ENCODE measurements at places on chromosomes 7 and 10.

- H3K4me1 ChIP-seq, result no peaks in the 10 kb centered on the region
- no peaks in the 10 kb centered on the region for H3K36me3 ChIP-seq
- DNase-seq, result no peak
- no peak overlapping the region for H3K27ac ChIP-seq
- H3K27me3 ChIP-seq, result no peaks in the 10 kb centered on the region
Observed at GRCh38 chr7:102066476-102066875, 220.2 kb upstream of the SH2B2 start.

DNA sequence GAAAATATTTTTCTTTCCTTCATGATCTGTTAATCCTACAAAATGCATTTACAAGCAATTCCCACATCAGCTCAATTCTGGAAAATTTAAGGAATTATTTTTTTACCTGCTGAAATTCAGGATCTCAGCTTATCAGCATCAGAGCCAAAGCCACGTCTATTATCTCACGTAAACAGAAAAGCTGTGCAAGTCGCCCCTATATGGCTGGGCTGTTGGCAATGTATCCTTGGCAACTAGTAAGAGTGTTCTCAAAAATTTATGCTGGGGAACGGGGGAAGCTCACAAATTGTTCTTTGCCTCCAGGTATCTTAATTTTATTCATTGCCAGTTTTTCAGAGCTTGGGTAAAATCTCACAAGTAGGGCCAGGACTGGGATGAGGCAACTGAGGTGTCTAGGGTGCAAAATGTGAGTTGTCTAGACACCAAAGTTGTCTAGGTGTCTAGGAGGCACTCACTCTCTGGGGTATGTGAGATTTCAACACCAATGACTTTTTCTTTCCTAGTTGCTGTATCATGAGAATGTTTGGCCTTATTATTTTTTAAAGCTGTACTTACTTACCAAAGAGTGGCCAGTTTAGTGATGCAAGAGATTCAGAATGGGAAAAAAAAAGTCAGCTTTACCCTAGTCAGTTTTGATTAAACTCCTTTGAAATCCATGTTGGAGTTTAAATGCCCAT, 5.1 kb downstream of the GSTO2 start:
- no peaks in the 10 kb centered on the region for H3K36me3 ChIP-seq
- H3K27me3 ChIP-seq, result no peaks in the 10 kb centered on the region
- DNase-seq, result no peak
- H3K4me3 ChIP-seq, result no peak overlapping the region
- no peak overlapping the region for H3K27ac ChIP-seq
- H3K4me1 ChIP-seq, result peaks cover 20% of the 10 kb centered on the region

GRCh38 chr10:8981277-8981676, 926.8 kb downstream of the GATA3 start:
- H3K4me1 ChIP-seq, result no peaks in the 10 kb centered on the region
- H3K27ac ChIP-seq, result no peak overlapping the region
- no peak overlapping the region for H3K4me3 ChIP-seq
- H3K36me3 ChIP-seq, result no peaks in the 10 kb centered on the region
- no peaks in the 10 kb centered on the region for H3K27me3 ChIP-seq
- DNase-seq, result no peak

DNA sequence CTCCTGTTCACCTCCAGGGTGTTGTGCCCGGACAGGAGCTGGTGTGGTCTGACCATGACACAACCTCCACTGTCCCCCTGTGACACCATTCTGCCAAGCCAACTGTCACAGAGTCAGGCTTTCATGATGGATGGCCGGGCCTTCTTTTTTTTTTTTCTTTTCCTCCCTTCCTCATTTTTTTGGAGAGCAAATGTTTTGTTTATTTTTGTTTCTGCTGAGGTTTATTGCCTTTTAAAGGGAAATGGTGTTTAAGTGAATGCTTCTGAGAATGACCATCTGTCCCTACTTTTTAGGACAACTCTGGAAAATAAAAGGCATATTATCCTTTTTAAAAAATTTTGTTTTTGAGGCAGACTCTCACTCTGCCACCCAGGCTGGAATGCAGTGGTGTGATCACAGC, 115.1 kb upstream of the NPS start:
- peaks cover 11% of the 10 kb centered on the region for H3K4me1 ChIP-seq
- H3K4me3 ChIP-seq, result no peak overlapping the region
- H3K27me3 ChIP-seq, result no peaks in the 10 kb centered on the region
- peaks cover 9% of the 10 kb centered on the region for H3K36me3 ChIP-seq

DNA sequence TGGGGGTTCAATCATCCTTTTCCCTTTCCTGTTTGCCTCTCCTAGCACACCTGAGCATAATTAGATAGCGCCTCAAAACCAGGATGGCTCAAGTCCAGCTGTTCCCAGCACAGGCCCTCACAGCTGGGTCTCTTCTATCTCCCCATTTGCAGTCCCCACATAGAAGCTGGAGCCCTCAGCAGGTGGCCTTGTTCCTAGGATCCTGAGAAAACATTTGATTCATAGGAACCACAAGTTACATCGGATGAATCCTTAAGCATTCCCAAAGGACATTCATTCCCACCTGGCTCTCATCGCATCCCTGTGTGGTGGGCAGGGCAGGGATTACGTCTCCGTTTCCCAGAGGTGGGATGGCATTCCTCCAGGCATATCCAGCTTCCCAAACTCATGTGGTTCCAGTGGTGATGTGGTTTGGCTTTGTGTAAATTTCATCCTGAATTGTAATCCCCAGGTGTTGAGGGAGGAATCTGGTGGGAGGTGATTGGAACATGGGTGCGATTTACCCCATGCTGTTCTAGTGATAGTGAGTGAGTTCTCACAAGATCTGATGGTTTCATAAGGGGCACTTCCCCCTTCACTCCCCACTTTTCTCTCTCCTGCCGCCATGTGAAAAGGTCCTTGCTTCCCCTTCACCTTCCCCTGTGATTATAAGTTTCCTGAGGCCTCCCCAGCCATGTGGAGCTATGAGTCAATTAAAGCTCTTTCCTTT, 49.8 kb upstream of the LEP start:
- no peak overlapping the region for H3K4me3 ChIP-seq
- peaks cover 31% of the 10 kb centered on the region for H3K27me3 ChIP-seq
- H3K36me3 ChIP-seq, result no peaks in the 10 kb centered on the region

DNA sequence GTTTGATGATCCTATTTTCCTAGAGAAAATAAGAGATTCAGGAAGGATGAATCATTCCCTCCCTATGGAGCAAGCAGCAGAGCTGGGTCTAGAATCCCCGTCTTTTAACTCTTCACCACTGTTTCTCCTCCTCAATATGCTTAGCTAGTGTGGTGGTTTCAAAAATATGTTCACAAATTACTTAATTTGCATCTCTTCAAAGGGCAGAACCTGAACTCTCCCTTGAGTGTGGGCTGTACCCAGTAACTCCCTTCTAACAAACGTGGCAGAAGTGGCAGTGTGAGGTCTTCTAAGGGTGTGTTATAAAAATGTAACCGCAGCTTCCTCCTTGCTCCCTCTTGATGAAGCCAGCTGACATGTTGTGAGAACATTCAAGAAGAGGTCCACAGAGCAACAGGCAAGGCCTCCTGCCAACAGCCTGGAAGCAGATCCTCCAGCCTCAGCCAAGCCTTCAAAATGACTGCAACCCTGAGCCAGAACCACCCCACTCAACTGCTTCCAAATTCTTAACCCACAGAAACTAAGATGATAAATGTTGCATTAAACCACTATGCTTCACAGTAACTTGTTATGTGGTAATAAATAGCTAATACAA, 36.6 kb downstream of the SRPK2 start:
- H3K4me1 ChIP-seq, result peaks cover 20% of the 10 kb centered on the region
- peak overlapping the region; percentile 4 for H3K27ac ChIP-seq
- H3K4me3 ChIP-seq, result no peak overlapping the region

Data from lung (tissue), 17 donors.